ENCODE measurements at places on chromosomes 6 and 20. TPM values are rescaled to one million over a fixed set of nuclear protein-coding genes. Genes with fewer than 3 reads are reported as not detected.

- no peak for DNase-seq
Measured at GRCh38 chr6:129006724-129007514, 124.0 kb downstream of the LAMA2 start.

DNA sequence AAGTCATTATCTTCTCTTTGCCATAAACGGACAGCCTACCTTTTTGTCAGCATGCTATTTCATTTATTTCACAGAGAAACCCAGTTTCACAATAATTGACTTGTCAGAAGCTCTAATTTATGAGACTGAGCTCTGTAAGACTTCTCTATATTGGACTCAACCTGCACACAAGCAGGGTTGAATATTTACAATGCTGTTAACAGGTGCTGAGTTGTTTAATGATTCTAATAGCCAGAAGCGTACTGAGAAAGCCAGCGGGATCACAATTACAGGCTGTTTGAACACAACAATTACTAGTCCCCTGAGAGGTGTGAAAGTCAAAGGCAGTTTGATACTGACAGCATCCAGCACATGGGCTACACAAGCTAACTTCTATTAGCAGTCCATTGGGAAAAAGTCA, 128.2 kb upstream of the SIM1 start:
- DNase-seq: no peak

GRCh38 chr6:133889557-133890403, 867 bp downstream of the TCF21 start:
- DNase-seq: peak; percentile 45

Gene TBXT
- total RNA-seq: not detected

- no peak for DNase-seq
Measured at GRCh38 chr6:108921547-108922361, 73.5 kb downstream of the ARMC2 start.

Gene DEFB128
- total RNA-seq: not detected

Gene PPIL6
- 3.7 TPM for total RNA-seq

DNA sequence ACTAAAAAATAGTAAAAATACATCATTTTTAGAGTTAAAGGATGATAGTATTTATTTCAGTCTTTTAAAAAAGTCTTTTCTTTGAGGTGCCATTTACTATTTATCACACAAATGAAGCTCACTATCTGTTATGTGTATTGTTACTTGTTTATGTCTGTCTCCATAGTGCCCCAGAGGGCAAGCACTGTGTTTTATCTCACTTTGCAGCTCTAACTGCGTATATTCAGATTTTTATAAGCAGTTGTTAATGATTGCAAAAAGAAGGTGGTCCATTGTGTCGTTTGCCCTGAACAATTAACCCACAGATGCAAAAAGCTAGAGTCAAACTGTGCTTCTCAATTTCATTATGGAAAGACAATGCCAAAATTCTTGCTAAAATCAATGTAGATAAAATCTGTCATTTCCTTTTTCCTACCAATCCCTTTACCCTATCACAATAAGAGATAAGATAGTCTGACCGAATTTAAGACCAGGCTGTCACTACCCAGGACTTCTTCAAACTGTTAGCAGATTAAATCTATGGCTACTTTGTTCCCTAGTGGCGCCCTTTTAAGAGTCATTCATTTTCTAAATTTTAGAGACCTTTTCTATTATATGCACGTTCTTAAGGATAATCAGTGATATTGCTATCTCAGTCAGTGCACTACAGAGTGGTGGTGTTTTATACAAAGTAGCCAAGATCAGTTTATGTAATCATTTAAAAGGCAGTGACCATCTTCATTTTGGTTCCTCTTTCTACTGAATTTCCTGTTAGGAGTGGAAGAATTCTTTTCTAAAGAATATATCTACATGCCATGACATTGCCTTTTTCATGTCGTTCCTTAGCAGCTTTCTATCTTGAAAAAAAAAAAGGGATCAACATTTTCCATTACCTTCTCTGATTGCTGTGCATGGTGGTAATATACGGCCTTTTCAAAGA, 133.1 kb upstream of the PRDM1 start:
- DNase-seq: no peak

DNA sequence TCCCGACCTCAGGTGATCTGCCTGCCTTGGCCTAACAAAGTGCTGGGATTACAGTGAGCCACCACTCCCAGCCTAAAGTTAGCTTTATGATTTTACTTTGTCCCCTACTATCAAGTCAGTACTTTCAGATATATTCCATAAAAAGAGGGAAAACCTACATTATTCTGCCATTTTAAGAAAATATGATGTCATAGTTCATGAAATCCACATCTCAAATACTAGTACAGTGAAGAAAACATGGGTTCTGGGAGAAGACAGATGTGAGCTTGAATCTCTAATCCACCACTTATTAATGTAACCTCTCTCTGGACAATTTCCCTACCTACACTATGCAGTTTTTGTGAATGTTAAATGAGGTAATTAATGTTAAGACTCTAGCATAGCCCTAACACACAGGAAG, 74.5 kb downstream of the PDE10A start:
- DNase-seq: no peak

Gene TTK
- 0.14 TPM for total RNA-seq

GRCh38 chr20:46913329-46914044, 18.8 kb downstream of the EYA2 start:
- no peak for DNase-seq

GRCh38 chr6:165890404-165890735, 227.3 kb upstream of the PDE10A start:
- DNase-seq: no peak

GRCh38 chr6:34955442-34955841, 66.4 kb downstream of the ANKS1A start:
- peak; percentile 13 for DNase-seq

DNA sequence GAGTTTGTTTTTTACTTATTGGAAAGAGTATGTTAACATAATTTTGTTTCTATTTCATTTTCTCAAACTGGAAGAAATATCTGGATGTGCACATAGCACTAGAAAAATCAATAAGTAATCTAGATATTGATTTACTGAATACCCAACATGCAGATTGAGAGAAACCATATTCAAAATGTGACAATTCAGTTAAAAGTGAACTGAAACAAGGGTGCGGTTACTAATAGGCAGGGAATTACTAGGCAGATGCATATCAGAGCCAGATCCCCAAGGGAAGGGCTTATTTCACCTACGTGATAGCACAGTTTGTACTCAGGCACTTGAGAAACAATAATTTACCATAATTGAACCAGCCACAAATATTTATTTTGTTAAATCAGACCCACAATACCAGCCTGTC, 493.1 kb upstream of the FLRT3 start:
- DNase-seq: no peak

Gene ACAT2
- 8.9 TPM for total RNA-seq

DNA sequence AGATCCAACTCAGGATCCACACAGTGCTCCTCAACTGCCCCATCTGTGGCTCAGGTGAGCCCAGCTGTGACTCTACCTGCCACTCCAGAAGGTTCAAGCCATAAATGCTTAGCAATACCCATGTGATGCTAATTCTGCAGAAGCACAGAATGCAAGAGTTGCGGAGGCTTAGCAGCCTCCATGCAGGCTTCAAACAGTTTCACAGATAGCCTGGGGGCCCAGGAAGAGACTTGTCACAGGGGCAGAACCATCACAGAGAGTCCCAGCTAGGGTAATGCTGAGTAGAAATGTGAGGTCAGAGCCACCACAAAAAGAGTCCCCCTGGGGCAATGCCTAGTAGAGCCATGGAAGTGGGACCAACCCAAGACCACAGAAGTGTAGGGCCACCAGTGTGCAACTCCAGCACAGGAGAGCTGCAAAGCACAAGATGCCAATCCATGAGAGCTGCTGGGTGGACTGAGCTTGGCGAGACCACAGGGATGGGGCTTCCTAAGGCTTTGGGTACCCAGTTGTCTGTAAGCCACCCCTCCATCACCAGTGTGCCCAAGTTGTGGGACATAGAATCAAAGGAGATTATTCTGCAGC, 283.9 kb downstream of the UBE3D start:
- DNase-seq: no peak

DNA sequence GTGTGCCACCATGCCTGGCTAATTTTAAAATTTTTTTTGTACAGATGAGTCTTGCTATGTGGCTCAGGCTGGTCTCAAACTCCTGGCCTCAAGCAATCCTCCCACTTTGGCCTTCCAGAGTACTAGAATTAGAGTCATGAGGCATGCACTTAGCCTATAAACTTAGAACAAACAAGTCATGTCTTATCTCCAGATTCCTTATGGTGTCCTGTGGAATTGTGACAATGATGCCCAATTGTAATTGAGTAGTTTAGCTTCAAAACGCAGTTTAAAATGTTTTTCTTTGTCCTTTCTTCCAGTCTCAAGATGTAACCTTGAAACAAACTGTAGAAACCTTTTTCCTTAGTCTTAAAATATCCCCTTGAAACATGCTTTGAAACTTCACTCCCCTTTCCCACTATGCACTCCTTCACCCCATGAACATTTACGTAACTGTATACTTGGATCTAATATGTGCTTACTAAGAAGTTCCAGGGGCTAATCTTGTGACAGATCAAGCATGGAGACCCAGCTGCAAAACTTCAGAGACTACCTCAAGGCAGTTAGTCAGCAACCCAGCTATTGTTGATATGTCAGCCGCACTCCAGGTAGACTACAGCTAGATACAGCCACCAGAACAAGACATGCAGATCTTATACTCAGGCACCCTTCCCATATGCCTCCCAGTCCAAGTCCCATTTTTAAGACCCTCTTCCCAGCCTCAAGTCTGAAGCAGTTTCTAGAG, 46.2 kb downstream of the MAN1A1 start:
- DNase-seq: no peak

- no peak for DNase-seq
Measured at GRCh38 chr20:46494077-46494476, 19.3 kb downstream of the ZNF334 start.

DNA sequence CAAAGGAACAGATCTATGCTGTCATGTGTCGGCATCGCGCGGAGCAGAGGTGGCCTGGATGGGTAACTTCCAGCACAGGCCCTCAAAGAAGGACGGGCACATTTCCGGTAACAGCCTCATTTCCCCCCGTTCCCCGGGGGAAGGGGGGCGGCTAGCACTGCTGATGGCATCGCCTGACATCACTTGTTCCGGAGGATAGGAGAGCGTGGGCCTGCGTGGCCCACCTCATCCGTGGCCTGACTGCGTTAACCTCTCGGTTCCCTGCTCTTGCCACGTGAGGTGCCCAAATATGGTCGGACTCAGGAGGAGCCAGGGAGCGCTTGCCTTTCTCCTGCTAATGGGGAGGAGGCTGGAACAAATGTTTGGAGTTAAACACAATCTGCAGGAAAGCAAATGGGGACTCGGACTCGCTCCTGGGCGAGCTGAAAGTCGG, at the start of gene AKAP12:
TSS of gene AKAP12 (plus strand) at position 365 of the 433 bp plus-strand sequence. CDS start 596 bp downstream, outside the sequence.
- DNase-seq: peak; percentile 23

GRCh38 chr20:17889226-17889625, 79.4 kb downstream of the SNX5 start:
- no peak for DNase-seq

DNA sequence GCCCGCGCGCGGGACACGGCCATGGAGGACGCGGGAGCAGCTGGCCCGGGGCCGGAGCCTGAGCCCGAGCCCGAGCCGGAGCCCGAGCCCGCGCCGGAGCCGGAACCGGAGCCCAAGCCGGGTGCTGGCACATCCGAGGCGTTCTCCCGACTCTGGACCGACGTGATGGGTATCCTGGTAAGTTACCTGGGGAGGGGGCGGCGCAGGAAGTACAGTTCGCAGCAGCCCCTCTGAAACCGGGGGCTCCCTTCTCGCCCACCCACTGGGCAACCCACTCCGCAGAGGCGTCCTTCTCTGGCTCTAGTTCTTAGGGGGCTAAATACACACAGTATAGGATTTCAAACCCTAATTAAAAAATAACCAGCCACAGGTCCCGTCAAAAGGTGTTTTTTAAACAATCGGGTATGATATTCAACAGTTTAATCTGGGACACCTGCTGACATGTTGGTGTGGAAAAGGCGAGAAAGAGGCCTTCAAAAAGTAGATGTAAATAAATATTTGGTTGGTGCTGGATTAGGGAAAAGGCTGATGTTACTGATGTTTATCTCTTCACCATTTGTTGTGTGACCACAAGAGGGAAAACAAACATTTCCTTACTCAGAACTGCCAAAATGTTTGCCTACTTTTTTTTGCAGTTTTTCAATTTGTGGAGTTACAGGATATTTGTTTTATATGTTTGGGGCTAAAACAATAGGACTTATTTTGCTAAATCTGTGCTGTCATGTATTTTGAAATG, 577 bp downstream of the SASH1 start:
- peak; percentile 33 for DNase-seq

DNA sequence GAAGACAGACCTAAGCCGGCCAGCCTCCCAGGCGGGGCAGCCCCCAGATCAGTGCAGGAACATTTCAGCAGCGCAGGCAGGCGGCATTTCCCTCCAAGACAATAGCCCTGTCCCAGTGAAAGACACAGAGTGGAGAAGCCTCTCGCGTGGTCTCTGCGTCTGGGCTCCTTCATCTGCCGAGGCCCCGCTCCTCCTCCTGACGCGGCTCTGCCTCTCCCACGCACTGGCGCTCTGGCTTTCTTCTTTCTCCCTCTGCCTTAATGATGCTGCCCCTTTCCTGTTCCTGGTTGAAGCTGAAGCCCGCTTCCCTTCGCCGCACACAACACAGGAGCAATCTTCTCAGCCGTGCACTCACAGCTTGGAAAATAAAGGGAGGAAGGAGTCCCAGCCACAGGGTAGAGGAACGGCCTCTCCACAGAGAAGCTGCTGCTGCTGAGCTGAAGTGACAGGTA, 347.5 kb downstream of the CDH4 start:
- no peak for DNase-seq

Gene TNFRSF21
- total RNA-seq: 6.0 TPM

Gene KIFC1
- total RNA-seq: 0.39 TPM

DNA sequence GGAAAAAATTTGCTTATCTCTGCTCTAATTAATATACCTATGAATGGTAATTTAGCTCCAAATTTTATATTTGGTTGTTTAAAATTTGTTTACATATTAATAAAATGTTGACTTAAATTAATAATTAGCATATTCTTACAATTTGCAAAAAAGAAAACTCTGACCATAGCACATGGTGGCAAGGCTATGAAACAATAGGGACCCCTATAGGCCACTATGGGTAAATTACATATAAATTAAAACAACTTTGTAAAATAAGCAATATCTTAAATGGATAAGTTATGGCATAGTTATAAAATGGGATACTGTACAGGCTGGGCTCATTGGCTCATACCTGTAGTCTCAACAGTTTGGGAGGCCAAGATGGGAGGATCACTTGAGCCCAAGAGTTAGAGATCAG, 76.0 kb downstream of the MKKS start:
- DNase-seq: no peak

DNA sequence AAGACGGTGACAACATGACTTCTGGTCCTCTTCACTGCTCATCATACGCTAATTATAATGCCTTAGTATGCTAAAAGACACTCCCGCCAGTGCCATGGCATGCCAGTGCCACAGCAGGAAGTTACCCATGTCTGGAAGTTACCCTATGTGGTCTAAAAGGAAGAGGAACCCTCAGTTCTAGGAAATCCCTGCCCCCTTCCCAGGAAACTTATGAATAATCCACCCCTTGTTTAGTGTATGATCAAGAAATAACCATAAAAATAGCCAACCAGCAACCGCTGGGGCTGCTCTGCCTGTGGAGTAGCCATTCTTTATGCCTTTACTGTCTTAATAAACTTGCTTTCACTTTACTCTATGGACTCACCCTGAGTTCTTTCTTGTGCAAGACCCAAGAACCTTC, 15.8 kb upstream of the SERPINB9 start:
- no peak for DNase-seq

Gene CST5
- not detected for total RNA-seq

Gene KCNS1
- total RNA-seq: 0.38 TPM

- DNase-seq: peak; percentile 50
Measured at GRCh38 chr6:128519132-128519930, 1.1 kb downstream of the PTPRK start.
